GM12891 (cell line): ENCODE measurements at places on chromosomes 5 and 9.

DNA sequence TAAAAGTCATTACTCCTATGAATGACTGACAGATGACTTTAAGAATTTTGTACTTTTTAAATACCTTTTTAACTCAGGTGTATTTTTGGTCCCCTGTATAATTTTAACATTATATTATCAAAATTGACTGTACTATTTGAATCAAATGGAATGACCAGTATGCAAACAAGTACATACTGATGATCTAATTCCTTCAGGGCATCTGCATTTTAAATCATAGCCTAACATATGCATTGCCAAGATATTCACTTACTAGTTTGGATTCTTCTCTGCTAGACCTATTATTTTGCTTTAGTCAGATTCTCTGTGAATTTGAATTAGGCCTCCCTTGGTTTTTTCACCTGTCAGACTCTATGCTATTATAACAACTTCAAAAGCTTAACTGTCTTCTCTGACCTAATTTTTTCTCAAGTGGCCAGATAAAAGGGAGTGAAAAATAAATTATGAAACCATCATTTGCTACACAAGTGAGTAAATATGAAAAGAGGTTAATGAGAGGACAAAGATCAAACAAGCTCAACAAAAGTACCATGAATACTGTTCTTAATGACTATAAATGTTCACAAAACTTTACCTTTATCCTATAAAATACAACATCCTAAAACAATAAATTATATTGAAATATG is 1505.2 kb upstream of the CDH9 start:
- no peak for DNase-seq

DNA sequence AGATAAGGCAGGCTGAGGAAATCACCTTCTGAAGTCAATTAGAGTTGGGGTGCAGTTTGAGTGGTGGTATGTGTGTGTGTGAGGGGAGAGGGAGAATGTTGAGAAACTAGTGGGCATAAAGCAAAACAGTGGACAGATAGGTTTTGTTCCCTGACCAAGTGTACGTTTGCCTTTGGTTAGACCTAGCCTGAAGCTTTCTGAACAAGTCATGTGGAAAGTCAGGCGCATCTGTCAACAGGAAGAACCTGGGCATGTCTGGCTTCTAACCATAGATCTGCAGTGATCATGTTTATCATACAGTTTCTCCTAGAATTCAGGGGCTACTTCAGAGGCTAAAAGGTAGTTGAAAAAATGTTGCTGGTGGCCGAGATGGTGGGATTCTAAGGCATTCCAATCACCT is 143.2 kb upstream of the PCA3 start:
- no peak for DNase-seq

GRCh38 chr5:119212676-119213075 is 141.8 kb downstream of the DMXL1 start:
- DNase-seq, result no peak

DNA sequence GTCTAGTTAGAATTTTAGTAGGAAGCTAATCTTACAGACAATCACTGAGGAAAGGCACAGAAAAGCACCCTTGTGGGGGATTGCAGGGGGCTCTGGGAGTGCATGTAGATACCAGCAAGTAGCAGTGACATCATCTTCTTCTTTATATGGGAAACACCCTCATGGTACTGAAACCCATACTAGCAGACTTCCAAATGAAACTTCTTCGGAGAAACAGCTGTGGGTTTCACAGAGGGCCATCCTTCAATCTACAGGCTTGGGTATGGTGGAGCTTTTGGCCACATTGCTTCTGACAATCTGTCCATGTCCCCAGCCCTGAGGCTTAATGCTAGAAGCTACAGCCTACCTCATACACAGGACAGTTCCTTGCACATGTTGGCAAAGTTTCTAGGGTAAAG is 165.2 kb upstream of the NFIB start:
- DNase-seq, result no peak

- no peak for DNase-seq
Measured at GRCh38 chr5:143986516-143987212, 174.7 kb downstream of the HMHB1 start.

- no peak for DNase-seq
Measured at GRCh38 chr5:57176350-57176857, 2.5 kb downstream of the GPBP1 start.

GRCh38 chr5:142671266-142671665 is 14.6 kb downstream of the FGF1 start:
- DNase-seq, result no peak

GRCh38 chr5:71769287-71769686 is 50.2 kb downstream of the CARTPT start:
- no peak for DNase-seq
